Fibroblast of villous mesenchyme (primary cell): ENCODE measurements at places on chromosomes 12 and 14. TPM values are rescaled to one million over a fixed set of nuclear protein-coding genes. Genes with fewer than 3 reads are reported as not detected.

ASCL1 gene
- total RNA-seq: not detected in 2 replicates

WNT1 gene
- not detected in 2 replicates for total RNA-seq

GPR132 gene
- under 0.01 TPM in 1 of 2 replicates, not detected in the other for total RNA-seq

PKP2 gene
- total RNA-seq: 2.3 and 9.5 TPM in 2 replicates

KRT1 gene
- not detected in 2 replicates for total RNA-seq

PTCSC3 gene
- not detected in 2 replicates for total RNA-seq

CAPZA3 gene
- not detected in 2 replicates for total RNA-seq

C14orf132 gene
- total RNA-seq: 20.6 and 22.9 TPM in 2 replicates

AQP2 gene
- not detected in 2 replicates for total RNA-seq

LHX5 gene
- total RNA-seq: not detected in 2 replicates

MYF6 gene
- total RNA-seq: not detected in 2 replicates

TAS2R46 gene
- total RNA-seq: 4.2 and 4.3 TPM in 2 replicates

CACNA2D4 gene
- total RNA-seq: 0.97 and 1.7 TPM in 2 replicates

ASB2 gene
- total RNA-seq: 0.86 and 1.9 TPM in 2 replicates

C12orf54 gene
- not detected in 2 replicates for total RNA-seq

ADAMTS20 gene
- total RNA-seq: under 0.01 TPM in 2 replicates

GLI1 gene
- total RNA-seq: 0.86 and 1.9 TPM in 2 replicates

CISTR gene
- total RNA-seq: not detected in 2 replicates

LRFN5 gene
- 0.97 and 1.7 TPM in 2 replicates for total RNA-seq

RCOR1 gene
- 12.6 and 23.7 TPM in 2 replicates for total RNA-seq

CFAP251 gene
- total RNA-seq: 6.8 and 8.2 TPM in 2 replicates

TAS2R50 gene
- 5.8 and 7.3 TPM in 2 replicates for total RNA-seq

FAM222A gene
- total RNA-seq: 0.32 and 0.43 TPM in 2 replicates

CMKLR1 gene
- 1.7 and 1.9 TPM in 2 replicates for total RNA-seq

FAM186B gene
- under 0.01 TPM in 2 replicates for total RNA-seq

COL2A1 gene
- total RNA-seq: under 0.01 TPM in 1 of 2 replicates, not detected in the other

DENND5B gene
- 11.6 and 11.7 TPM in 2 replicates for total RNA-seq

CIPC gene
- total RNA-seq: 11.3 and 23.7 TPM in 2 replicates

CDKN1B gene
- 53.1 and 56.6 TPM in 2 replicates for total RNA-seq

BRF1 gene
- total RNA-seq: 32.8 and 41.2 TPM in 2 replicates

KRT6C gene
- not detected in 2 replicates for total RNA-seq

AEBP2 gene
- total RNA-seq: 14.8 and 23.7 TPM in 2 replicates

A2ML1 gene
- not detected in 2 replicates for total RNA-seq

KCNH3 gene
- under 0.01 TPM in 2 replicates for total RNA-seq

SLC7A8 gene
- 0.86 and 0.97 TPM in 2 replicates for total RNA-seq
